Tongue (tissue), 3 donors: ENCODE measurements at places on chromosomes 6 and 20. TPM values are rescaled to one million over a fixed set of nuclear protein-coding genes. Genes with fewer than 3 reads are reported as not detected.

DNA sequence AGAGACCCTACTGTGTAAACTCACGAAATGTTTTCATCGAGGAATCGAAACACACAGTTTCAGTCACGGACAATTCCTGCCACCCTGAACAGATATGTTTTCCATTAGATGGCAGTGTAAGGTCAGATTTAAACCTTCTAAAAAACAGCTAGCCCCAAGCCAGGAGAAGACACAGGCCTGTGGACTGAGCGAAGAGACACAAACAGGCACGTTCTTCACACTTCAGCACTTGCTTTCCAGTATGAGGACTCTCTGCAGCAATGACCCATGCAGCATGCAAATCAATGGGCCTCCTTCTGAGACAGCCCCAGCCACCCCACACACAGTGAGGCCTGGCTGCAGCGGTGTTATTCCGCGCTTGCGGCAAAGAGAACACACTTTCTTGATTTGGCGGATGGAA, 31.9 kb downstream of the HUS1B start:
- DNase-seq: peak; percentile 84

DNA sequence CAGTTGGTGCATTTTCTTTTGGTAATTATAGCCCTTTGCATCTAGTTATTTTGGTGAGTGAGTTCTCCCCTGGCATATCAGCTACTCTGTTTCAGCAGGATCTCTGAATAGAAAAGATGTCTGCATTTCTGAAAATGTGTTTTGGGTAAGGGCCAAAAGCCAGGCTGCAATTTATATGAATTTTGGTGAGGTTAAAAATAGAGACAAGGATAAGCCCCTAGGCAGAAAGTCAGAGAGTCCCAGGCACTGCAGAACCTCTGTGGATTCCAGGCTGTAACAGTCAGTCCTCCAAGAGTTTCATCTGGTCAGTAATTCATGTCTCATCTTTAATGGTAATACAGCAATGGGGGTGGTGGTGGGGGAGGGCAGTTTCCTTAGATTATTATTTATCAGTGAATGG, 53.0 kb downstream of the HDGFL1 start:
- peak; percentile 35 for DNase-seq

GRCh38 chr20:63977739-63978276, 1.6 kb downstream of the SAMD10 start:
- DNase-seq: no peak

DNA sequence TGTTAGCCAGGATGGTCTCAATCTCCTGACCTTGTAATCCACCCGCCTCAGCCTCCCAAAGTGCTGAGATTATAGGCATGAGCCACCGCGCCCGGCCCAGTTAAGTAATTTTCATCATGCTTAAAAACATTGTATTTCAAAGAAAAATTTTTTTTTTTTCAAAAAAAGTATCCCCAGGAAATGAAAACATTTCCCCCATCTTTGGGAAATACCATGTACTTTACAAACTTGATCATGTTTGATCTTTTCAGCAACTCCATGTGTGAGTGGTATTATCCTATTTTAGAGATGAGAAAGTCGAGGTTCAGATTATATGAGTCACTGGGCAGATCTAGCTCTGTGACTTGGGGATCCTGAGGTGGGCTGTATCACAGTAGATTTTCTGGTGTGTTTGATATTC, 11.8 kb downstream of the CHMP4B start:
- DNase-seq: no peak

- no peak for DNase-seq
Observed at GRCh38 chr6:70622461-70622860, 45.2 kb upstream of the SMAP1 start.

- DNase-seq: peak; percentile 19
Observed at GRCh38 chr20:44911264-44911921, 1.5 kb downstream of the PABPC1L start.

- no peak for DNase-seq
Observed at GRCh38 chr20:745683-746301, 22.5 kb downstream of the SLC52A3 start.

DNA sequence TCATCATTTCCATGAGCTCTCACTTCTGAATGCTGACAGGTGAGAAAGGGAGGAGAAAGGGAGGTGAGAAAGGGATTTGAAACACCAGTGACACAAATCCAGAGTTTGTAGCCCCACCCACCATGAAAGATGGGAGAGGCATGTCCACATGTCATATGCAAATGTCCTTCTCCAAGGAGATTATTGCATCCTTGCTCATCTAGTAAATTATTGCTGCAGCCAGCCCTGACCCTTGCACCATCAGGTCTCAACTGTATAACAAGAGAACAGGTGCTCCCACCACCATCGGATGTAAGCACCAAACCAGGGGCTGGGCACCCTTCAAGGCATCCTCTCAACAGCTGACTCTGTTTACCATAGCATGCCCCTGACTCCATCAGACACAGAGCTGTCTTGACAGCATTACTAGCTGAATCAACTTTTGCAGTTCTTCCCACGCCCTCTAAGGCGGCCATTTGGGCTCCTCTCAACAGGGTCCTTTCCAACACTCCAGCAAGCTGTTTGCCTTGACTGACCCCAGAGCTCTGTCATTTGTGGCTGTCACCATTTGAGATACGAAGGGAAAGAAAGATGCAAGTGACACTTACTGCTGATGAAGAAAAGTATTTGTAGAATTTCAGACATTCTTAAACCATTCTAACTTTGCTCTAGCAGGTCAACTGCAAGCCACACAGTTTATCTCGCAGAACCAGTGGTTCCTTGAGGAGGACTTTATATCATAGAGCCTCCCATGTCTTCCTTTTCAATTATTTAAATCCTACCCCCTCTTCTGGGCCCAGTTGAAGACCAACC, 14.2 kb downstream of the GFOD1 start:
- no peak for DNase-seq

DNA sequence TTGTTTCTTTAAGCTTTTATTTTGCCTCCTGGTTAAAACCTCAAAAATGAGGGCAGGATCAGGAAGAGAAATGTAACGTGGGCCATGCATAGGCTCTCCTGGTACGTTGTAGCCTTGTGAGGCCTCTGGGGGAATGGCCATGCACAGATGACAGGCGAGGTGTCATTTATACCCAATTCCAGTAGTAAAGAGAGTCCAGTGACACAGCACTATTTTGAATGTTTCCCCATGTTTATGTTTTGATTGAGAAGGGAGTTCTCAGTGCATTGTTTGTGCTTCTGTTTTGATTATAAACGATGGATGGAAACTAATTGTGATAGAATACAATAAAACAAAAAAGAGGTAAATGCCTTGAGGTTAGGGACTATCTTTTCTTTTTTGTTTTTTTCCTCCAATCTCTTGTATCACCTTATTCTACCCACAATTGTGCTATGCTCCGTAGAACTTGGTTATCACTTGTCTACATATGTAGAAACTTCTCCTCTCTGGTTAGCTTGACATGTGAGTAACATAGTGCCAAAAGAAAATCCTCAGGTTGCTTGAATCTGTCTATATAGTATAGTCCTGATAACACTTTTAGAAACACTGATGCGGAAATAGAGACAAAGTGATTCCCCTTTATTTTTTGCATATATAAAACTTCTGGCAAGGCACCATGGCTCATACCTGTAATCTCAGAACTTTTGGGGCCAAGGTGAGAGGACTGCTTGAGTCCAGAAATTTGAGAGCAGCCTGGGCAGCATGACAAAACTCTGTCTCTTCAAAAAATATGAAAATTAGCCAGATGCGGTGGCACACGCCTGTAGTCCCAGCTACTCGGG, 6.9 kb upstream of the SMIM28 start:
- DNase-seq: no peak

- no peak for DNase-seq
Observed at GRCh38 chr6:40931931-40932330, 107.1 kb downstream of the UNC5CL start.

GRCh38 chr6:163207431-163208383, 206.8 kb upstream of the QKI start:
- no peak for DNase-seq

DNA sequence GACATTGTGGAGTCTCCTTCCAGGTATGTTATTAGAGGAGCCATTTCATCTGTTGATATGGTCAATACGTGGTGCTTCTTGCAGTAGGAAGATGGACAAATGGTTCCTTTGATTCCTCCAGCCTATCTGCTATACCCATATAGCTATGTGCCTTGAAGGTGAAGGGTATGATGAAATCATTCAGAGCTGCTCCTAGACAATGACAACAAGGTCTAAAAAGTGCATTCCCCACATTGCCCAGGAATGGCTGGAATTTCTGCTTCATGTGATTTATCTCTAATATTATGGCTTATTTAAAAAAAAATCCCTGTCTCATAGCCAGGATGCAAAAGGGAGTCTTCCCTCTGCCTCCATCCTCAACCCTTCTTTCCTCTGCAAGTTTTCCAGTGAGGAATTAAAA, 14.1 kb downstream of the DAAM2 start:
- DNase-seq: no peak

DNA sequence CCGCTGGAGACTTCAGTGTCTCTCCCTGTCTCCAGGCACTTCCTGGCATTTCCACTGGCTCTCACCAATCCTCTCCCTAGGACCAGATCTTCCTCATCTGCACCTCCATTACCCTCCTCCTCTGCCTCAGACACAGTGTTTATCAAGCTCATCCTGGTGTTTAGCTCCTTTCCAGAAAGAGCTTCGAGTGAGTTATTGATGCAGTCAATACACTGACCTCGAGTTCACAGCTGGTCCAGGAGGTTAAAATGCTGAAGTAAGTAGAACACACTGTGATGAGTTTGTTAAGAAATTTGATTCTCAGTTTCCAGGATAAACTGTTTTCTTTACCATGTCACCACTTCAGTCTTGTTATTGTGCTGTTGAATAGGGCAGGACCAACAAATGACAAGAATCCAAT, 42.1 kb upstream of the ARMC2 start:
- DNase-seq: no peak

- peak; percentile 15 for DNase-seq
Observed at GRCh38 chr6:114569669-114570068, 226.8 kb upstream of the HS3ST5 start.

The GSTA3 gene
- not detected for total RNA-seq

The SLC17A3 gene
- total RNA-seq: not detected

The OTOR gene
- 0.21 TPM for total RNA-seq

The NRSN1 gene
- total RNA-seq: 0.51 TPM

The HEBP2 gene
- total RNA-seq: 14.2 TPM

The SLCO4A1 gene
- total RNA-seq: 4.1 TPM

The PYGB gene
- total RNA-seq: 25.4 TPM

The LTA gene
- total RNA-seq: not detected

The C6orf52 gene
- total RNA-seq: not detected
